ENCODE measurements at places on chromosomes 5 and 9. TPM values are rescaled to one million over a fixed set of nuclear protein-coding genes. Genes with fewer than 3 reads are reported as not detected.

The HMMR gene
- total RNA-seq, result 74.1 TPM

The NOL6 gene
- total RNA-seq, result 27.5 TPM

The IFNA16 gene
- total RNA-seq, result not detected

The PCDHB3 gene
- total RNA-seq, result 1.3 TPM

The C7 gene
- total RNA-seq, result 17.2 TPM
